ENCODE measurements at places on chromosomes 12 and 14. TPM values are rescaled to one million over a fixed set of nuclear protein-coding genes. Genes with fewer than 3 reads are reported as not detected.

Gene PZP
- 0.23 TPM for total RNA-seq

Gene RAD9B
- total RNA-seq = 1.6 TPM

Gene OR2AP1
- total RNA-seq = not detected

Gene NKX2-8
- 1.2 TPM for total RNA-seq

Gene SP1
- total RNA-seq = 20.3 TPM

Gene EMP1
- total RNA-seq = 5.3 TPM

Gene ASIC1
- total RNA-seq = 31.1 TPM

Gene LTB4R2
- total RNA-seq = 1.8 TPM

Gene KRT72
- 0.23 TPM for total RNA-seq

Gene ABCD2
- 21.0 TPM for total RNA-seq

Gene RNASE1
- total RNA-seq = 13.1 TPM

Gene TSPAN8
- total RNA-seq = 0.69 TPM

Gene MIP
- total RNA-seq = not detected

Gene IFNG-AS1
- total RNA-seq = not detected

Gene KRT7
- total RNA-seq = not detected
